ENCODE measurements at places on chromosomes 7 and 10.

DNA sequence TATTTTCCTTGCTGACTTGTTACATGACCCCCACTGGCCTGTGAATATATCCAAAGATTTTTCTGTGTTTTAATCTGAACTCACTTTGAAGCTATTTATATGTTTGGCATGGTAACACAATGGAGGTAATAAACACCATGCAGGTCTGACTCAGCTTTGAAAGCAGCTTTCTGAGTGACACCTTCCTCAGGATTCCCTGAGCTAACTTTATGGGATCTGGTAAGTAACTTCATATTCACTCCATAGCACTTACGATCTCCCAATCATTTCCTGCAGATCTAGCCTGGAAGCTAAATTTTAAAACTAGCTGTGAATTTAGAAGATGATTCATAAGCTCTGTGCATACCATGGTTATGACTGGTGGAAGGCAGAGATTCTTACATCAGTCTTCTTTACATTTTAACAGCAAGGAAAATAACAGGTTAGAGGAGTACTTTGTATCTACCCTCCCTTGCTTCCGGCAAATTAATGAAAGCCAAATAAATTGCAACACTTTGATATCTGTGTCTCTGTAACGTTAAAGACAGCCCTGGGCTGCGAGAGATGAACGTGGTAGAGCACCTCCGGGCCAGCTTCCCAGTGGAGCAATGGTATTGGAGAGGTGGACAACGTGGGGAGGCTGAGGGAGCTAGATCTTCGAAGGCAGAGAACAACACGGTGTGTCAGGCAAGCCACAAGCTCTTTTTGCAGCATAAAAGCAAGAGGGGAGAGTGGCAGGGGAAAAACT lies 170.2 kb upstream of the KLF14 start:
- no peak for DNase-seq

DNA sequence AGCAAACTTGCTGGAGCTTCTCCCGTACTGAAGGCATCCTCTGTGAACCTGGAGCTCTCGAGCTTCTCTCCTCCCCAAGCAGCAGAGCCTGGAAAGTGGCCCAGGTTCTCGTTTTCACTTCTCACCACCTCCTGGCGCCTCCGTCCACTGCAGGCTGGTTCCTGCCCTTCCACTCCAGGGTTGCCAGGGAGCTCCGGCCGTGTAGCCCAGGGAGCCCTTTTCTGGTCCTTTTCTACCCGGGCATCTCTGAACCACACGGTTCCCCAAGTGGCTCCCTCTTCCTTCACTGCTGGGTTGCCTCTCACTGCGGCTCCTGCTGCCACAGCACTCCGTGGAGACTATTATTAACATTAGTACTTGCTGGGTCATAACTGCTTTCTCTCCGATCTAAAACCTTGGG lies 208.6 kb upstream of the PPP2R2D start:
- DNase-seq: no peak

GRCh38 chr10:122034149-122034756 lies 45.3 kb downstream of the TACC2 start:
- no peak for DNase-seq

DNA sequence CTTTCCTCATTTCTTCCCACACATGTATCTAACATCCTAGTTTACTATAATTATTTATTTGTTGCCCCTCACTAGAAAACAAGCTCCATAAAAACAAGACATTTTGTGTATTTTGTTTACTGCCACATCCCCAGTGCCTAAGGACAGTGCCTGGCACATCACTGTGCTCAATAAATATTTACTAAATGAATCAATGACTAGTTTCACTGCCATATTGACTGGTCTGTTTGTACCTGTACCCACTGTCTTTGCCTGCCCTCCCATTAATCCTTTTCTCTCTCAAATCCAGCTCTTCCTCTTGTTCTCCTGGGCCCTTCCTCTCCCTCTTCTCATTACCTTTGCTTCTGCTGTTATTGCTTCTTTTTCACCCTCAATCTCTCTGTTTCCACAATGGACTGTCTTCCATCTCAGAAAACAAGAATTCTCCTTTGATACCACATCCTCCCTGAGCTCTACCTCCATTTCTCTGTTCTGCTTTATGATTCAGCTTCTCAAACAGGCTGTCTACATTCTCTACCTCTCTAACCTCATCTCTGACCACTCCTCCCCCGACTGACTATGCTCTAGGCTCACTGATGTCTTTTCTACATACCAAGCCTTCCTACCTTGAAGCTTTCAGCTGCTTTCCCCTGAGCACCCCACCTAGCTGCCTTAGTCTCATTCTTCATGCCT lies 8.3 kb upstream of the FAM133B start:
- DNase-seq: no peak

DNA sequence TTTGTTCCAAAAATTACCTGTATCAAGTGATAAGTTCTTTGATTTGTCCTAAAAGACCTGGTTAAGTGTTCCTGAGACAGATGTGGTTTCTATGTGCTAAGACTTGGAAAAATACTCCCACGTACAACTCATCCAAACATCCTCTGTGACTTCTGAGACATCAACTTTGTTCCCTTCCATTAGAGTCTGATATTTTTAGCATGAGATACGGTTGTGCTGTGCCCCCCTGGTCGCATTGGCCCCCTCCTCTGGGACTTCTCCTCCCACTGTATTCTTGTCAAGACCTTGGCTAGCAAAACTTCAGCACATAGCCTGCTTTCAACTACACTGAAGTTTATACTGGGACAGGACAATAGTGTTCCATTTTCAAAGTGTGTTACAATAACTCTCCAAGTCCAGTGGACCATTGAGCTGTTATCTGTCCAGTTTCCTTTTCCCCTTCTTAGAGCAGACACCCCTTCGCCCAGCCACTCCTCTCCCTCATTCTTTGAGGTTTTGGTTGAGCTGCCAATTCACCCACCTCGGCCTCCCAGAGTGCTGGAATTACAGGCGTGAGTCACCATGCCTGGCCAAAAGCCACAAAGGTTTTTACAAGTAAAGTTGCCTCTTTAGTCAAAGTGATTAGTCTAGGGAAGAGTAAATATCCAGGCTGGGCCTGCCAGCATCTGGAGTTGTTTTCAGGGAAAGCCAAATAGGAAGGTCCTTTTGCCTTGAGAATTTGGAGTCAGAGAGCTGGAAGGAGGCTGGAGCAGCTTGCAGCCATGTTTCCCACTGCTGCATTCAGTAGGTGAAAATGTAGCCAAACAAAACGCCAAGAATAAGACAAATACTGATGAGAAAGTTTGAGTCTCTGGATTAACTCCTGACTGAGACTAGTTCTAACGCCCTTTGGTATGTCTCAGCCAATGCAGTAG lies 17.8 kb upstream of the PDLIM1 start:
- DNase-seq: no peak

GRCh38 chr7:8128449-8129317 lies 133.3 kb downstream of the ICA1 start:
- no peak for DNase-seq

DNA sequence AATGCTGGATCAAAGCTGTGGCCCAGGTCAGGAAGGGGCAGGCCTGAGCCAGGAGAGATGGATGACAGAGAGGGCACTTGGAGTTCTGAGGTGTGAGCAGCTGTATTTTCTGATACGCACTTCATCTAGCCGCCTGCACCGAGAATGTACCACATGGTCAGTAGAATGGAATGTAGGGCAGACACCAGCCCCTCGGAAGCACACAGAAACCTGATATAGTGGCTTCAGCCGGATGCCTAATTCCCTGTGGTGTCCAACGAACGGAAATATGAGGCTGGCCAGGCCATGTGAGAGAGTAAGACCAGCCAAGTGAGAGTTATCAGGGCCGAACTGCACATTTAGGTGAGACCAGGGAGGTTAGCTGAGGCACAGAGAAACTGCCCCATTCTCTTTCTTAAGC lies 46.7 kb upstream of the PLCE1 start:
- DNase-seq: no peak

DNA sequence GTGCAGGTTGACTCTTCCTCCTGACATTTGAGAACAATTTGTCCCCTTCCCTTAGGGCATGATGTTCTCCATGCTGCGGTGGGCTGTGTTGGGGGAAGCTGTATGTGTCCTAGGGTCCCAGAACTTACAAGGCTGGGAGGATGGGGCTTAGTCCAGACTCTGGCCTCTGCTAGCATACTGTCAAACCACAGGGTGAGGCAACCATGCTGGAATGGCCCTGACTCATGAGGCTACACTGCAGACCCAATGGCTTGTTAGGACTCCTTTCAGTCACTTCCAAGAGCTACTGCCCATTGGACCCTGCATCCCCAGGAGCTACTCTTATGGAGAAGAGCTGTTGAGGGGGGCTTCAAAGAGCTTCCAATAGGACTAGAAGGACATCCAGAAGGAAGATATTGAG lies 20.1 kb upstream of the FAM170B start:
- DNase-seq: no peak

GRCh38 chr7:50389961-50390360 lies 60.2 kb downstream of the FIGNL1 start:
- no peak for DNase-seq

DNA sequence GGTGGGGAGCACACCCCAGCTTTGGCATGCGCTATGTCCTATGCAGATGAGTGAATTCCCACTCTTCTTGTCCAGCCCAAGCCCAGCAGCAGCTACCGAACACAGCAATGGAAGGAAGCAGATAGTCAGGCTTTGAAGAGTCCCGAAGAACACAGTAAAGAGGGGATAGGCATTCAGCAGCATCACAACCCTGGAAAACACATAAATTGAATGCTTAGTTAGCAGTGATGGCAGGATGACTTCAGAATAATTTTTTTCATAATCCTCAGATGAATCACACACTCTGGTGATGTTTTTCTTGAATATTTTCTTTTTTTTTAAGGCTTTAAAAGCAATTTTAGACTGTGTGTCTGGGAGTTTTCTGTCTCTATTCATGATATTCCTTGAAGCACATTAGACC lies 95.8 kb downstream of the CFAP58 start:
- no peak for DNase-seq

DNA sequence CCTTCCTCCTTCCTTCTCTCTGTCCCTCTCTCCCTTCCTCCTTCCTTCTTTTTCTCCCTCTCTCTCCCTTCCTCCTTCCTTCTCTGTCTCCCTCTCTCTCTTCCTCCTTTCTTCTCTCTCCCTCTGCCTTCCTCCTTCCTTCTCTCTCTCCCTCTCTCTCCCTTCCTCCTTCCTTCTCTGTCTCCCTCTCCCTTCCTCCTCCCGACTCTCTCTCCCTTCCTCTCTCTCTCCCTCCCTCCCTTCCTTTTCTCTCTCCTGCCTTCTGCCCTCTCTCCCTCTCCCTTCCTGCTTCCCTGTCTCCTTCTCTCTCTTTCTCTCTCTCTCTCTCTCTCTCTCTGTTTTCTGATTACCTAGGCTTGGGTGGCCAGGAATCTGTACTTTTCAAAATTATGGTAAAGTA lies 16.6 kb upstream of the GFRA1 start:
- no peak for DNase-seq

- DNase-seq: no peak
Observed at GRCh38 chr7:66181845-66182244, 23.3 kb upstream of the TPST1 start.

DNA sequence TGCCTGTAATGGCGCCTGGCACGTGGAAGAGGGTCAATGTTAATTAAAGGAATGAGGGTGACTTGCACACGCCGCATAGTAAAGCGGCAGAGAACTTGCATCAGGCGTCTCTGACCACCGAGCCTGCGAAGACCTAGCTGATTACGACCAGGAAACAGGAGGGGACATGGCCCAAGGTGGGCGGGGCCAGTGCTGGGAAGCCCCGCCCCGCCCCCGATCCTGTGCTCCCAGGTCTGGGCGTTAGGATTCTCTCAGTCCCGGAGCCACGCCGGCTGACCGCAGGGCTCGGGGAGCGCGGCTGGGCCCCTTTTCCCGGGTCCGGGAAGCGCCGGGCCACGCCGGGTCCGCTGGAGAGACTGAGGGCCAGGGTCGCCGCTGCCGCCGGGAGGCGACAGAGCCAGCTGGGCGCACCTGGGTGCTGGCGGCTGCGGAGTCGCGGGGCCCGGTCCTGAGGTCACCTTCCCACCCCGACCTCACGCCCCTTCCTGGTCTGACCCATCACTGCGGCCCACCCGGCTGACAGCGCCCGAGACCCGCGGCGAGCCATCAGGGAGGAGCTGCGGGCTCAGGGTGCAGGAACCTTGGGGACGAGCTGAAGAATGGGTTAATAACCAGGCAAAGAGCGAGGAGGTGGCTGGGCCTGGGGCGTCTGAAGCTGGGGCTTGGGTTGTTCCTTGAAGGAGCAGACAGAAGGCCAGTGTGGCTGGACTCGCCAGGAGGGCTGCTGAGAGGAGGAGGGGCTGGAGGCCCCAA lies 23.0 kb upstream of the GRID1 start:
- peak; percentile 64 for DNase-seq

DNA sequence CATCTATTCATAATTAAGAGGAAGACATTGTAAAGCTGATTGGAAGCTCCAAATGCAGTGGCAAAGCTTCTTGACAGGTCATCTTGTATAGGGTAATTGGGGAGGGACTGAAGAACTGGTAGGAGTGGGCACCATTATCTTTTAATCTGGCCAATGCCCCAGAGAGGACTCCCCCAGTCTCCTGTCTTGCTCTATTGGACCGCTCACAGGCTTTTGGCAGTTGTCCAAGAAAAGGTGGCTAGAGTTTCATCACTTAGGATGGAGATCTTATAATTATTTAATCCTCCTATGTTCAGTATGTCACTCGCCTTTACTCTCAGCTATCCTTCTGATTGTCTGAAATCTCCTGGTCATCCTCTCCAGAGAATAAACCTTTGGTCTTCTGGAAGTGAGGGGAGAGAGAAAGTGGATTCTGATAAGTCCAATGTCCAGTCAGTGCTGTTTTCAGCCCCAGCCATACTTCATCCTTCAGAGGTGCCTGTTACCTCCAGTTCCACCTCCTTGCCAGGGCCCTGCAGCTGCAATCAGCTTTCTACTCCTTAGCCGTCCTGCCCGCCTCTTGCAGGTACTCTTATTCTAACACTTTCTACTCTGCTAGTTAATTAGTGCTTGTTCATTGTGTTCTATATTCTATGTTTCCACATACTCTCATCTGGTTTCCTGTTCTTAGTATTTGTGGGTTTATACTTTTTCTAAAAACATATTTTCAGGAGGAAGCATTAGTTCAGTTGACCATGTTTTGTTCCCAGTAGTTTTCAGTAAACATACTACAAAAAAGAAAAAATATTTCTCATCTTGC lies 241.6 kb downstream of the NSUN6 start:
- DNase-seq: no peak

GRCh38 chr7:98223898-98224700 lies 12.9 kb downstream of the BHLHA15 start:
- DNase-seq: no peak

GRCh38 chr7:158353606-158354570 lies 233.7 kb downstream of the PTPRN2 start:
- DNase-seq: no peak

- no peak for DNase-seq
Observed at GRCh38 chr7:124723012-124723411, 42.6 kb downstream of the GPR37 start.

DNA sequence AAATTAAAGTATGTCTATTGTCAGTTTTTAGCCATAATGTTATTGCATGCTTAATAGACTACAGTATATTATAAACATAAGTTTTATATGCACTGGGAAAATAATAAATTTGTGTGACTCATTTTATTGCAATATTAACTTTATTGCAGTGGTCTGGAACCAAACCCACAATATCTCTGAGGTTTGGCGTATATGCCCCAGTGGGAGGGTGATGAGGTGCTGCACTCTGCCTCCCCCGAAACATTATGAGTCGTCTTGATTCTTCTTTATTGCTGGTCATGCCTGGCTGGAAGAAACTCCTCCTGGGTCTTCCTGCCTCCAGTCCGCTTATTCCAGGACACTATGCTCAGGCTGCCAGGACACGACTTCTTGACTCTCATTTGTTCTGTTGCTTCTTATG lies 88.4 kb downstream of the MTPN start:
- DNase-seq: no peak

- DNase-seq: no peak
Observed at GRCh38 chr10:11147722-11148121, 130.1 kb downstream of the CELF2 start.

Measured in germinal center (tissue), 1 donor.